LHCN-M2 (cell line): ENCODE measurements at places on chromosomes 3 and 15. TPM values are rescaled to one million over a fixed set of nuclear protein-coding genes. Genes with fewer than 3 reads are reported as not detected.

ILDR1 gene
- total RNA-seq, result not detected in 2 replicates

DNA sequence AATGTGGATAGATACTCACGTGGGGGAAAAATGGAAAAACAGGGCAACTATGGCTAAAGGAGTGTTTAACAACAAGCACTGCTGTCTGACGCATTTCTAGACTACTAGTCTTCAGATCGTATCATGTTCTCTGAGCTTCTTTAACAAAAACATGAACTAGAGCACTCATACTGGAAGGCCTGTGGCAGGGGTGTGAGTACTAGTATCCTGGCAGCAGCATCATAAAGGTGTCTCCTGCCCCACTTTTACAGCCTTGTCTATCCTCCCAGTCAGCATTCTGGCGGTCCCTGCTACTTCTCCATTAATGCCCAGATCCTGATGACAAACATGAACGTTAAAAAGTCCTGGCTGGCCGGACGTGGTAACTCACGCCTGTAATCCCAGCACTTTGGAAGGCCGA, 4.0 kb downstream of the FMN1 start:
- no peak for DNase-seq

GRCh38 chr3:160009525-160009924, 20.9 kb downstream of the IL12A start:
- DNase-seq, result no peak

GRCh38 chr3:25473246-25473645, 45.2 kb downstream of the RARB start:
- DNase-seq, result no peak

DNA sequence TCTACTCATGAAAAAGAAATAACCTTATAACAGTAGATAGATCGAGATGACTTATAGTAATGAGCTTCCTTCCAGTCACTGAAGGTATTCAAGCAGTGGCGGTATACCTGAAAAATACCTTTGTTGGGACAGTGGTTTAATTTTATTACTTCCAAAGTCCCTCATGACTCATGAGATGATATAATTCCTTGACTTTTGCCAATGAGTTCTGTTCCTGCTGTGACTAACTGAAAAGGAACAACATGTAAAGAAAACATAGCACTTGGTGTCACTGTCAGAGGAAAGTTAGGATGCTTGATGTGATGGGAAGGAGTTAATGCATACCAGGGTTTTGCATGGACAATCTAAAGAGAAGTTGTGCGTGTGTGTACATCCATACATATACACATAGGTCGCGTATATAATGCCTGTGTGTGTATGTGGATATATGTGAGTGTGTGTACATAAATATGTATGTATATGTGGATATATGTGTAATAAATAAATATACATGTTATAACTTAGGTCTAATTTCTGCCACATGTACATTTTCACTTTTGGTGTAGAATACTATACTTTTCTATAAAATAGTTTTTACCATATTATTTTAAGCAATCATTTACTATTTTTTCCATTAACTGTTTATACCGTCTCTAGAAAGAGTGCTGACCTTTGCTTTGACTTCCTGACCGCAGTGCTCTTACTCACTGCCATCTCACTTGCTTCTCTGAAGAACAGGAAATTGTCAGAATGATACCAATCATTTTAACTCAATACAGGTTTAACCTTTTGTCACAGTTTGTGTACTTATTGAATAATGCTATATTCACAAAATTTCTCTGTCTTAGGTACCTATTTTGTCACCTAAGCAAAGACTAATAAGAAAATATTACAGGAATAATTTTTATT, 12.6 kb upstream of the PAK2 start:
- DNase-seq, result peak; percentile 33

DNA sequence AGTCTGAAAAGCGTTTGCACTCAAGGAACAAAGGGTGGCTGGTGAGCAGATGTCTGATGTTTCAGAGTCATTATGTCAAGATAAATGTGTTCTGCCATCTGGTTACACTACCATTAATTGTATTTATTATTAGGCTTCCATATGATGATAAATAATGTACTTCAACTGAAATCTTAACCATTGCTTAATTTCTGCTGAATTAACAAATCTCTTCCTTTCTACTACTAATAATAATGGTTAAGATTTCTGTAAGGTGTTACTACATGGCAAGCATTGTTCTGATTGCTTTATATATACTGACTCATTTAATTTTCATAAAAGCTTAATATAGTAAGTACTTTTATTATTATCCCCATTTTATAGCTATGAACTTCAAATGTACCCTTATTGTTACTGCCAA, 68.4 kb upstream of the GALNT15 start:
- DNase-seq, result no peak

DNA sequence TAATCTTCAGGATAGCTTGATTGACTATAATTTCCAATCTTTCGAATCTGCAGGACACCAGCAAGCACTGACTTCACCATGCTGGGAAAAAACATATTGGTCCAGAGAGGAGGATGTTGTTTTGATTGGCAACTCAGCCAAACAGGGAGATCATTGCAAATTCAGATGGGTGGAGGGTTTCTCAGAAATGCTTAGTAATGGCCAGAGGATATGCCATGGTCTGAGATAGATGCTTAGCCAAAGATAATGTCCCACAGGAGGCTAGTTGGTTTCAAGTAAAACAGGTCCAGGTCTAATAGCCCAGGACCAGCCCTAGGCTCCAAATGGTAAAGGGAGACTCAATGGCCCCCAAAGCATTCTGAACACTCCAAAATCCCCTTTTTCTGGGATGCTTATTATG, 46.7 kb upstream of the CCDC80 start:
- no peak for DNase-seq

DNA sequence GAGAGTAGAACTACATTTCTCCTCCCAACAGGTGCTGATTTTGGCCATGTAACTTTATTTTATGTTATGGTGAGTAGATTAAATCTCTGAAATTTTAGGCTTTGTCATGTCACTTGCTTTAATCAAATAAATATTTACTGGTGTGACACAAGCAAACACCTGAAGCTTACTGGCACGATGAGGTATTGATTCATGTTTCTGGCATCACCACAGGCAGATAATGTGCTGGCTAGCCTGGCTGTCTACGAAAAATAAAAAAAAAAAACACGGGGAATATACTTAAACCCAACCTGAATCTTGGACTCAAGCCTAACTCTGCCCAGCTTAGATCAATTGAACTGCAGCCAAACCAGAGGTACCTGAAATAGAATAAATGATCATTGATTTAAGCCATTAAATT, 65.6 kb upstream of the CADM2 start:
- DNase-seq, result no peak

SOX14 gene
- total RNA-seq, result not detected in 2 replicates

DNA sequence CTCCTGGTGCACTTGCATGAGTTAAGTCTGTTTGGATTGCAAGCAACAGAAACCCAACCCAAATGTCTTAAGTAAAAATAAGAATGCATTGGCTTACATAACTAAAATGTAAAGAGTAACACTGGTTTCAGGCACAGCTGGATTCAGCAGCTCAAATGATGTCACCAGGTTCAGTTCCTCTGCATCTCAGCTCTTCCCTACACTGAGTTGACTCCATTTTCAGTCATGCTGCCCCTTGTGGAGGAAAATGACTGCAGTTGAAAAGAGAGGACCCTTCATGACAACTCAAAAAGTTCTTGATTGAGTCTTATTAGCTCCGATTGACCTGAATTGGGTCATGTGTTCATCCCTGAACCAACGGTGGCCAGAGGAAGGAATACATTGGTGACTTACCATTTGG, 138.5 kb upstream of the ABI3BP start:
- DNase-seq, result no peak

GRCh38 chr3:122797291-122797690, 2.4 kb downstream of the SLC49A4 start:
- no peak for DNase-seq
